RCC 7860 (cell line): ENCODE measurements at places on chromosomes 11 and 22.

- DNase-seq: no peak
Observed at GRCh38 chr11:36060926-36061325, 117.1 kb downstream of the LDLRAD3 start.

GRCh38 chr11:111665777-111666176 lies 63.5 kb downstream of the SIK2 start:
- DNase-seq: no peak

- no peak for DNase-seq
Observed at GRCh38 chr11:57167125-57167846, 14.5 kb upstream of the LRRC55 start.

- DNase-seq: no peak
Observed at GRCh38 chr22:40009951-40010671, 15.4 kb downstream of the FAM83F start.

DNA sequence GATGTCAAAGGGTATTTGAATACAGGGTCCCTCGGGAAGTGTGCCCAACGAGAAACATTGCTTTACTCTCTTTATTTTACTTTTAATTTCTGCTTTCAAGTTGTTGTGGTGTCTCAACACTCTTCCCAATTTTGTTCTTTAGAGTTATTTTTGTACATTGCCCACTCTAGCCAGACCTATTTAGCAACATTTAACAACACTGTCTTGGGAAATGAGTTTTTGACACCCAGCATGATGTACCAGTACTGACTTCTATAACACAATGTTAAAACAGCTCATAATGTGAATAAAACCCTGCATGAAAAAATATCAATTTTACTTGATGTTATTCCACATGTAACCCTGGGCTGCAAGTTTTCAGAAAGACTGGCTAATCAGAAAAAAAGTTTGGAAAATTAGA lies 350.2 kb upstream of the PITPNB start:
- no peak for DNase-seq

DNA sequence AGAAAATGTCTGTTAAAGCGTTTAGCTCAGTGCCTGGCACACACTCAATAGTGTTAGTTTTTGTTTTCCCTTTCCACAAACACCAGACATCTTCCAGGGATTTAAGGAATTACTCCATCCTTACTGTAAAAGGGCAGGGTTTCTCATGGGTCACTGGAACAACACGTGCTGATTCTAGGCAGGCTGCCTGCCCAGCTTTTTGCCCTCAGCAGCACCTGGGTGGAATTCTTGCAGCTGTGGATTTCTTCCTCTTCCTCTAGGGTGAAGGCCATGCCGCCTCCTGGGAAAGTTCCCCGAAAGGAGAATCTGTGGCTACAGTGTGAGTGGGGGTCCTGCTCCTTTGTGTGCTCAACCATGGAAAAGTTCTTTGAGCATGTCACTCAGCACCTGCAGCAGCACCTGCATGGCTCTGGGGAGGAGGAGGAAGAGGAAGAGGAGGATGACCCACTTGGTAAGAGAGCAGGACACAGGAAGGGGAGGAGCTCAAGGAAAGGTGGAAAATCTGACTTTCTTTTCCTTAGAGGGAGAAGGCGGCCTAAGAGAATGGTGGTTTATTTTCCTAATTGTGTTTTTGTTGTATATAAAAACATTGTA lies 5.4 kb downstream of the HINFP start:
- no peak for DNase-seq

GRCh38 chr11:106986261-106986660 lies 32.0 kb downstream of the GUCY1A2 start:
- DNase-seq: peak; percentile 16

- DNase-seq: no peak
Observed at GRCh38 chr22:45599836-45600577, 71.6 kb upstream of the ATXN10 start.

- no peak for DNase-seq
Observed at GRCh38 chr22:50208430-50208938, 7.7 kb downstream of the SELENOO start.

DNA sequence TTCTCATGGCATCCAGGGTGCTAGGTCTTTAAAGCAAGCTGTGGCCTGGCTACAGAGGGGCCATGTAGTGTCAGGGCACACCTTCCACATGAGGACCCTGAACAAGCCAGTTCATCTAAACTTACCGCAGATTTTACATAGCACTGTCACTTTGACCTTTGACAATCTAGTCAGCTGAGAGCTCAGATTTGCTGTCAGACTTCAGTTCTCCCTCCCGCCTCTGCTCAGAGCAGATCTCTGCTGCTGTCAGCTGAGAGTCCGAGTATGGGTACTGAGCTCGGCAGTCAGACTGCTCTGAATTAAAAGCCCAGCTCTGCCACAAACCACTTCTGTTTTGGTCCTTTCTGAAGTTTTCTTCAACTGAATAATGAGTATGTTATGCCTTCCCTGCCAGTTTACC lies 507.1 kb downstream of the SOX6 start:
- DNase-seq: no peak

GRCh38 chr22:49392247-49392646 lies 435.4 kb downstream of the BRD1 start:
- no peak for DNase-seq
